Breast epithelium (tissue), 4 donors: ENCODE measurements at places on chromosomes 7 and 10. TPM values are rescaled to one million over a fixed set of nuclear protein-coding genes. Genes with fewer than 3 reads are reported as not detected.

- H3K27ac ChIP-seq = no peak overlapping the region
- no peak for DNase-seq
- H3K4me3 ChIP-seq = no peak overlapping the region
These were observed 146.7 kb upstream of the SP4 start for GRCh38 chr7:21281193-21281592.

DNA sequence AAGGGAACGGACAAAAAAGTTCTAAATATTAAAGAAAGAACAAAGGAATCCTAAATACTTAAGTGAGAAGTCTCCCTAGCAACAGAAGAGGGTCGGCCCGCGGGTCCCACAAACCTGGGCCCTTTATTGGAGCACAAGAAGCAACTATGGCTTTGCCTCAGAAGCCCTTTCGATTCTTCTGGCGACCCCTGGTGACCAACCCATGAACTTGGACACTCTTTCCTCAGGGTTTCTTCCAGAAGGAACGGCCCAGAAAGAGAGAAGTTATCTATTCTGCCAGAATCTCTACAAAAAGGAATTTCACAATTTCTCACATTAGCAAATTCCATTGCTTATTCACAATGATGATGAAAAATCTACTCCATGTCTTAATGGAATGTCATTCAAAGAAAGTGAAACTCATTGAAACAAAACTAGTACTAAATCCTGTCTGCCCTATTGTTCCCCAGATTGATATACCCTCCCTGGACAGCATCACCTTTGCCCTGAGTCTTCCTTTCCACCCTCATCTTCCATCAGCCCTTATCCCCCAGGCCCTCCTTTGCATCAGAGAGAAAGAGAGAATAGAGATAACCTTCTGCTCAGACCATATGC, 43.7 kb downstream of the CPVL start:
- no peak overlapping the region for H3K4me3 ChIP-seq
- H3K27me3 ChIP-seq = no peaks in the 10 kb centered on the region
- peak; percentile 37 for DNase-seq
- no peak overlapping the region for H3K27ac ChIP-seq
- no peaks in the 10 kb centered on the region for H3K4me1 ChIP-seq

DNA sequence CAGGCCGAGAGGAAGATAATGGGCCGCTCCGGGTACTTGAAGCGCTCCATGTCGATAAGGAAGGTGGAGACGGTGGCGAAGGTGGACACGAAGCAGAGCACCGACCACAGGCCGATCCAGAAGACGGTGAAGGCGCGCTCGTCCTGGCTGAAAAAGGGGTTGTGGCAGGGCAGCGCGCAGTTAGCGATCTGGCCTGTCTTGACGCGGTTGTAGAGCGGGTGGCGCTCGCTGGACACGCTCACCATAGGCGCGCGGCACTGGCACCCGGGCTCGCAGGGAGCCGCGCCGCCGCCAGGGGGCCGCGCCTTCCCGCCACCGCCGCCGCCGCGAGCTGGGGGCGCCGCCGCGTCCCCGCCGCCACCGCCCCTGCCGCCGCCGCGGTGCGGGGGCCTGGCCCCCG, 1.6 kb downstream of the FZD8 start:
- H3K27me3 ChIP-seq = no peaks in the 10 kb centered on the region
- no peaks in the 10 kb centered on the region for H3K36me3 ChIP-seq
- no peaks in the 10 kb centered on the region for H3K4me1 ChIP-seq
- DNase-seq = peak; percentile 54
- H3K4me3 ChIP-seq = peak overlapping the region; percentile 48
- no peak overlapping the region for H3K27ac ChIP-seq

- H3K27me3 ChIP-seq = no peaks in the 10 kb centered on the region
- no peak for DNase-seq
- H3K27ac ChIP-seq = no peak overlapping the region
- H3K36me3 ChIP-seq = no peaks in the 10 kb centered on the region
- no peak overlapping the region for H3K4me3 ChIP-seq
- H3K4me1 ChIP-seq = no peaks in the 10 kb centered on the region
These were observed 93.3 kb upstream of the ELMO1 start for GRCh38 chr7:37541810-37542443.

DNA sequence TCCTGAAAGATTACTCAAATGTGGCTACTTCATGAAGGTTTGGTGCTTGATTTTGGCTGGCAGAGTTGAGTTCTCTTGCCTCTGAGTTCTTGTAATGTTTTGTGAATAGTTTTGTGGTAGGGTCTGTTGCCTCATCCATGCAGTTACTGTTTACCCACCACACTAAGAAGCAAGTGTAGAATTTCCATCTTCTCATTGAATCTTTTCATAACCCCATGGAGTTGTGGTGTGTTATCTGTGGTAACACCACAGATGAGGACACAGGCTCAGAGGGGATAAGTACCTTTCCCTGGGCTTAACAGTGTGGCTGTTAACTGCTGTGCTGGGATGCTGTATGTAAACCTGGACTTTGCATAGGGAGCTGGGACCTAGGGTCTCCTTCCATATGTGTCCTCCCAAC, 186.3 kb downstream of the CAMK1D start:
- H3K4me1 ChIP-seq = no peaks in the 10 kb centered on the region
- no peak for DNase-seq
- no peaks in the 10 kb centered on the region for H3K36me3 ChIP-seq
- H3K27ac ChIP-seq = no peak overlapping the region

HOXA3 gene
- 4.5 TPM for total RNA-seq

GRCh38 chr10:84224411-84225028, 824 bp downstream of the LRIT2 start:
- no peaks in the 10 kb centered on the region for H3K27me3 ChIP-seq
- no peak overlapping the region for H3K27ac ChIP-seq
- DNase-seq = no peak
- H3K4me3 ChIP-seq = no peak overlapping the region
- no peaks in the 10 kb centered on the region for H3K4me1 ChIP-seq

- H3K4me3 ChIP-seq = no peak overlapping the region
- H3K27me3 ChIP-seq = no peaks in the 10 kb centered on the region
- H3K36me3 ChIP-seq = no peaks in the 10 kb centered on the region
- no peak for DNase-seq
- no peaks in the 10 kb centered on the region for H3K4me1 ChIP-seq
- no peak overlapping the region for H3K27ac ChIP-seq
These were observed 23.8 kb upstream of the SLF2 start for GRCh38 chr10:100888957-100889356.

- H3K36me3 ChIP-seq = no peaks in the 10 kb centered on the region
- DNase-seq = no peak
- peaks cover 5% of the 10 kb centered on the region for H3K4me1 ChIP-seq
These were observed 66.6 kb downstream of the CALML3 start for GRCh38 chr10:5591336-5591824.

DNA sequence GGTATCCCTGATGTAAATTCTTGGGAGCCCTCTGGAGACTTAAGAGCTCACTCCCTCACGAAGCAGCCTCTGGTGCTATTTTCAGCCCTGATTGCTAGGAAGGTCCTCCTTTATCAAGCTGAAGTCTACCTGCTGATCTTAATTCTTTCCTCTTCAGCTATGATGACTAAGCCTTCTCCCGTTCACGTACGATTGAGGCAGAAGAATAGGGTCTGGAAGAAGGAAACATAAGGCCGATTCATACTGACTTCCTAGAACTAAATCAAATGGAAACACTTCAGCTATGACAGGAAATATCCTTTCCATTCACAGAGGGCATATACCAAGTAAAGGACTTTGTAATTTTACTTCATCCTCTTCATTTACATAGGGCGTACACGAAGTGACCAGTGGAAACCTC, 107.0 kb downstream of the CPXM2 start:
- H3K36me3 ChIP-seq = no peaks in the 10 kb centered on the region
- no peak for DNase-seq
- no peak overlapping the region for H3K4me3 ChIP-seq
- no peaks in the 10 kb centered on the region for H3K4me1 ChIP-seq

DNA sequence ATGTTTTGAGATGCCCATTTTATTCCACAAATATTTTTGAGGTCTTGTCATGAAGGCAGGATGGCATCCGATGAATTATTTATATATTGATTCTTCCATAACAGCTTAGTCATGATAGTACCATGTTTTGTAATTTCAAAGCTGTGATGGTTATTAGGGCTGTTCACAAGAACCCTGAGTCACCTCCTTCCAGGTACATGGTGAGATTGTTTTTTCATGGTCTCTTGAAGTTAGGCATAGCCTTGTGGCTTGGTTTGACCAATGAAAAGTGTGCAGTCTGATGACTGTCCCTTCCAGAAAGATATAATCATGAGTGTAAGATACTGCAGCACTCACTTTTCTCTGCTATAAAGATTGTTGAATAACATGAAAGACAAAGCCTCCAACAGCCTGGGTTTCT, 274.8 kb downstream of the FGFR2 start:
- no peaks in the 10 kb centered on the region for H3K27me3 ChIP-seq
- H3K4me3 ChIP-seq = no peak overlapping the region
- H3K27ac ChIP-seq = no peak overlapping the region
- no peaks in the 10 kb centered on the region for H3K4me1 ChIP-seq
- no peaks in the 10 kb centered on the region for H3K36me3 ChIP-seq

DNA sequence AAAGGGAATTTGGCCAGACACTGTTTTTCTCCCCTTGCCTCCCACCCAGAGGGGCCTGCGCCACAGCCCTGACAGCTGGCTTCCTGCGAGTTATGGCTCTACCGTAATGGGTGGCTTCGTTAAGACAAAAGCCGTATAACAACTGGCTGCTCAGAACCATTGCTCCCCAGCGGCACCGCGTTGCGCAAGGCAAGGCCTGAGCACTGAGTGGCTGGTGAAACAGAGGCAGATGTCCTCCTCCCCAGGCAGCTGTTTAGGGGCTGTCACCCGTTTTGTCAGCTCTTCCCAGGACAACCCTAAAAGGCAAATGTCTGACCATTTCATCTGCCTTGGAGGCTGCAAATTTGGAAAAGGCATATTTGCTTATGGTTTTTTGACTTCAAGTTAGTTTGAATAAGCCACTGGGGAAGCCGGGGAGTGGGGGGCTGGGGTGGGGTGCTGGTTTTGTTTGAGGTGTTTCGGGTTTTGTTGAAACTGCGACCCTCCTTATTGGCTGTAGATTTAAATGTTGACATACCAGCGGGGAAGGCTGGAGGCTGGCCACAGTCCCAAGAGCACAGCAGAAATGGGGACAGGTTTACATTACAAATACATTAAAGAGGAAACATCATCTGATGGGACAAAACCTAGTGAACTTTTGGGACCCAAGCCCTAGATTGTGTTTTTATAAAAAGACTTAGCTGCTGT, 681 bp upstream of the SPOCK2 start:
- peak overlapping the region; percentile 67 for H3K4me3 ChIP-seq
- no peak overlapping the region for H3K27ac ChIP-seq
- DNase-seq = no peak

DNA sequence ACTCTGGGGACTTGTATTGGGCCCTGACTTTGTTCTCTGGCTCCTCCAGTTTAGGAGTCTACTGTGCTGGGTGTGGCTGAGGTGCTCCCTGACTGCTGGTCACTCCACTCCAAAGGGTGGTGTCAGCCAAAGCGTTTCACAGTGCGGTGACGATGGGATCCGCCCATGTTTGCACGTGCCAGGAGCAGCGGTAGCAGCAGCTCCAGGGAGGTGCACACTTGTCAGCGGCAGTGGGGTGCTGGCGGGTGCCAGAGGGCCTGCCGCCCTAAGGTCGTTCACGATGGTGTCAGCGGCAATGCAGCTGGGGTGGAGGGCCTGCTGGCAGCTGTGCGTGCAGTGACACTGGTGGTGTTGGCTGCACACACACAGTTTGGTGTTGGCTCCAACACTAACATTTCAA, 268.5 kb upstream of the AKR1E2 start:
- no peak overlapping the region for H3K4me3 ChIP-seq
- H3K36me3 ChIP-seq = no peaks in the 10 kb centered on the region
- H3K27ac ChIP-seq = no peak overlapping the region
- no peaks in the 10 kb centered on the region for H3K27me3 ChIP-seq
- DNase-seq = no peak
- no peaks in the 10 kb centered on the region for H3K4me1 ChIP-seq

GARS1 gene
- total RNA-seq = 50.9 TPM

- DNase-seq = no peak
- no peak overlapping the region for H3K27ac ChIP-seq
- no peak overlapping the region for H3K4me3 ChIP-seq
These were observed 6.5 kb downstream of the CPVL start for GRCh38 chr7:29139796-29140195.

DNA sequence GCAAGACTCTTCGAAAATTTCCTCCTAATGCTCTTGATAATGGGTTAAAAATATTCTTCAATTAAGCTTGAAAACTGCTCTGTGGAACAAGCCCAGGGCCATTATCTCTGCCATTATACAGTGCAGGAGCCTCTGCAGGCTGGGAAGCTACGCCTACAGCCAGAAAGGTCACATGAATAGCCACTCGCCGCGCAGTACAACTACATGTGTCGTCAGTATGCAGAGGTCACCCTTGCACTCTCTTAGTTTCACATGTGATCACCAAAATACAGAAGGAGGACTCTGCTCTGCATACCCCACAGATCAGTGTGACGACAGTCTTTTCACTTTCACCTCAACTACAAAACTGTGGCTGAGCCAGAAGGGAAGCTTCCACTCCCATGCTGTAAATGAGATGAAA, 141.8 kb upstream of the C1QL3 start:
- no peak overlapping the region for H3K27ac ChIP-seq
- no peak overlapping the region for H3K4me3 ChIP-seq
- H3K4me1 ChIP-seq = no peaks in the 10 kb centered on the region
- no peaks in the 10 kb centered on the region for H3K27me3 ChIP-seq

- H3K36me3 ChIP-seq = no peaks in the 10 kb centered on the region
- no peaks in the 10 kb centered on the region for H3K4me1 ChIP-seq
- no peak overlapping the region for H3K4me3 ChIP-seq
- no peaks in the 10 kb centered on the region for H3K27me3 ChIP-seq
These were observed 12.2 kb upstream of the MYH16 start for GRCh38 chr7:99260395-99260794.
